ENCODE measurements at places on chromosomes 4 and X. TPM values are rescaled to one million over a fixed set of nuclear protein-coding genes. Genes with fewer than 3 reads are reported as not detected.

The CXCL8 gene
- total RNA-seq, result not detected

The CLNK gene
- not detected for total RNA-seq

The BRS3 gene
- not detected for total RNA-seq

- no peak overlapping the region for H3K27ac ChIP-seq
- no peaks in the 10 kb centered on the region for H3K27me3 ChIP-seq
- no peaks in the 10 kb centered on the region for H3K4me1 ChIP-seq
- H3K4me3 ChIP-seq, result no peak overlapping the region
- no peak for DNase-seq
Measured at GRCh38 chr4:94221916-94222315, 14.3 kb downstream of the SMARCAD1 start.

GRCh38 chrX:23822397-23822796, 39.4 kb downstream of the SAT1 start:
- H3K4me3 ChIP-seq, result no peak overlapping the region
- H3K27me3 ChIP-seq, result no peaks in the 10 kb centered on the region
- H3K36me3 ChIP-seq, result no peaks in the 10 kb centered on the region
- DNase-seq, result no peak
- H3K4me1 ChIP-seq, result no peaks in the 10 kb centered on the region
- H3K27ac ChIP-seq, result no peak overlapping the region

DNA sequence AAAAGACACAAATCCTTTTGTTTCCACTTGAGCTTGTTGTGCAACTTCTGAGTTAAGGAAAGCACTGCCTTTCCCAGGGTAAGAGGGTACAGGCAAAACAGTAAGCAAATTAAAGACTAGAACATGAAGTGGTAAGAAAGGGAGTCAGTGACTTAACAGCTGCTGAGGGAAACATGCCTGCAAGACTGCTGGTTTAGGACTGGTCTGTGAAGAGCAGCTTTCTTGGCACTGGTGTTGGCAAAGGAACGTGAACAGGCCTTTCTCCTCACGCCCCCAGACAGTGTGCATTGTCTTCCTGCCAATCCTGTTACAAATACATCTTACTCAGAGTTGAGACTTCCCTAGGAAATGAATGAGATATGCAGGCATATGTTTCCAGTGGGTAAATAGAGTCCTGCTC, 2.6 kb downstream of the LHFPL1 start:
- H3K4me1 ChIP-seq, result no peaks in the 10 kb centered on the region
- no peak for DNase-seq
- no peak overlapping the region for H3K27ac ChIP-seq

- H3K4me3 ChIP-seq, result no peak overlapping the region
- no peak for DNase-seq
- H3K4me1 ChIP-seq, result no peaks in the 10 kb centered on the region
- H3K27me3 ChIP-seq, result peaks cover under 1% of the 10 kb centered on the region
- H3K27ac ChIP-seq, result no peak overlapping the region
- H3K36me3 ChIP-seq, result no peaks in the 10 kb centered on the region
Measured at GRCh38 chr4:109294468-109295020, 7.9 kb downstream of the COL25A1 start.

- no peaks in the 10 kb centered on the region for H3K4me1 ChIP-seq
- H3K27me3 ChIP-seq, result no peaks in the 10 kb centered on the region
- no peak overlapping the region for H3K27ac ChIP-seq
Measured at GRCh38 chr4:174669270-174669669, 147.0 kb upstream of the HPGD start.

GRCh38 chrX:113429011-113429410, 588.4 kb upstream of the AMOT start:
- no peak overlapping the region for H3K27ac ChIP-seq
- H3K36me3 ChIP-seq, result no peaks in the 10 kb centered on the region
- H3K27me3 ChIP-seq, result no peaks in the 10 kb centered on the region
- no peaks in the 10 kb centered on the region for H3K4me1 ChIP-seq
- no peak overlapping the region for H3K4me3 ChIP-seq

DNA sequence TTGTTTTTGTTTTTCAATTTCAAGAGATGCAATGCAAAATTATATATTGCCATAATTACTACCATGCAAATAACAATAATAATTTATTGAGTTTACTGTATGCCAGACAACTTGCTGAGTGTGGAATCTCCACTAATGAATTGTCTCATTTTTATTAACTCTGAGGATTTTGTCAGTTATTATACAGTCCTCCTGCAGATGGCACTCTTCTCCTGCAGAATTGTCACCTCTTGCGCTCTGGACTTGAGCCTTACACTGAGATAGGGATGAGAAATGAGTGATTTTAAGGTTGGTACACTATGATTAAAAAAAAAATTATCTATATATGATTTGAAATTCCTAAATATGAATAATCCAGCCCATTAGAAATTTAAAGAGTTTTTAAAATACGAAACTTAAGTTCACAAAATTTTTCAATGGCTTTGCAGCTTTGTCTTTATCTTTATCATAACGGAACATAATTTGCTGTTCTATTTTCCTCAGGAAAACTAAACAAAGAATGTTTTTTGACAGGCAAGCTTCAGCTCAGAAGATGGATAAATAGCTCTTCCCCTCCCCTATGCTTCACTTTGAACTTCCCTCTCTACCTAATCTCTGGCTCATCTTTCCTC, 12.7 kb upstream of the PAQR3 start:
- H3K36me3 ChIP-seq, result no peaks in the 10 kb centered on the region
- peaks cover 22% of the 10 kb centered on the region for H3K27me3 ChIP-seq
- no peak for DNase-seq
- H3K4me3 ChIP-seq, result no peak overlapping the region
- no peaks in the 10 kb centered on the region for H3K4me1 ChIP-seq

GRCh38 chr4:170007113-170007512, 19.1 kb downstream of the MFAP3L start:
- no peak for DNase-seq
- H3K4me3 ChIP-seq, result no peak overlapping the region
- H3K27ac ChIP-seq, result no peak overlapping the region
- H3K36me3 ChIP-seq, result no peaks in the 10 kb centered on the region
- no peaks in the 10 kb centered on the region for H3K27me3 ChIP-seq
- peaks cover 13% of the 10 kb centered on the region for H3K4me1 ChIP-seq

DNA sequence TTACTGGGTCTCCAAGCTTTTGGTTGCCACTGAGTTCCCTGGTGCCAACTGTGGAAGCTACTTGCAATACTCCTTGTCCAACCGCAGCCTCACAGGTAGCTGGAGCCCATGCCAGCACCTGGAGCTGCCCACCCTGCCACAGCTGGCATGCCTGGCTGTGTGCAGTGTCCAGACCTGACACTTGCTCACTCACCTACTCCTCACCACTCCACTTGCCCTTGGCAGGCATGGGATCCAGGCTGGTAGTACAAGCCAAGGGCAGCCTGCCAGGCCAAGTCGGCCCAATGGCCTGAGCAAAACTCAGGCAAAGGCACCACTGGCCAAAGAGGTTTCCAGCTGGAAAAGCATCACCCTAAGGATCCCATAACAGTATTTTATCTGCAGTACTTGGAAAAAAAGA, 246.3 kb downstream of the PDGFC start:
- H3K27me3 ChIP-seq, result no peaks in the 10 kb centered on the region
- no peaks in the 10 kb centered on the region for H3K36me3 ChIP-seq
- H3K27ac ChIP-seq, result no peak overlapping the region
- DNase-seq, result no peak

GRCh38 chr4:97942951-97943350, 200.3 kb downstream of the STPG2 start:
- H3K27me3 ChIP-seq, result no peaks in the 10 kb centered on the region
- no peak overlapping the region for H3K27ac ChIP-seq
- H3K4me3 ChIP-seq, result no peak overlapping the region
- H3K36me3 ChIP-seq, result no peaks in the 10 kb centered on the region

- no peaks in the 10 kb centered on the region for H3K27me3 ChIP-seq
- peaks cover 8% of the 10 kb centered on the region for H3K36me3 ChIP-seq
- peak; percentile 92 for DNase-seq
- H3K4me1 ChIP-seq, result no peaks in the 10 kb centered on the region
- peak within 1 kb of the TSS; percentile 78 for H3K4me3 ChIP-seq
Measured at GRCh38 chr4:24912252-24913118, at the start of gene CCDC149. Gene CCDC149, minus strand, starts transcription at chr4:24913042. Its CDS starts 178 bp downstream, at chr4:24912864.

GRCh38 chr4:79177388-79177787, 148.5 kb downstream of the NAA11 start:
- no peaks in the 10 kb centered on the region for H3K36me3 ChIP-seq
- H3K27ac ChIP-seq, result no peak overlapping the region
- no peaks in the 10 kb centered on the region for H3K4me1 ChIP-seq
- H3K4me3 ChIP-seq, result no peak overlapping the region
- no peak for DNase-seq

DNA sequence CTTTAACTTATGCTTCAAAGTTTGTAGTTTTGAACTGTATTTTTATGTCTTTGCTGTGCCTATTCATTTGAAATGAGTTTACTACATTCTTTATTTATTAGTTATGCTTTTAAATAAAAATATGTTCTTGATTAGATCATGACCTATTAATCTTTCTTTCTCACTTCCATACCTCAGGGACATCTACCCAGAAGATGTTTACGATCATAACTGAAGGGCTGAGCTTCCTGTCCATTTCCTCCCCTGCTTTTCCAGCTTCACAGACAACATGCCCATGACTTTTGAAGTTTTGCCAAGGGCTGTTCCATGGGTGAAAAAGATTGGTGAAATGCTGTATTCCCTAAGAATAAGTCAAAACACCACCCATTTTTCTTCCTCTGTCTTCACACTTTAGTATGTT, 99.7 kb upstream of the DDIT4L start:
- H3K4me3 ChIP-seq, result no peak overlapping the region
- H3K4me1 ChIP-seq, result peaks cover 18% of the 10 kb centered on the region
- DNase-seq, result no peak
- H3K36me3 ChIP-seq, result no peaks in the 10 kb centered on the region
